Stimulated activated CD4-positive, alpha-beta T cell treated with anti-CD3 and anti-CD28 coated beads, Interleukin-1b, Interleukin-23, amount 100 ng/mL, for 1 hour (primary cell): ENCODE measurements at places on chromosomes 12 and 14.

- DNase-seq = no peak
These were observed 11.7 kb upstream of the PRB4 start for GRCh38 chr12:11321980-11322379.

DNA sequence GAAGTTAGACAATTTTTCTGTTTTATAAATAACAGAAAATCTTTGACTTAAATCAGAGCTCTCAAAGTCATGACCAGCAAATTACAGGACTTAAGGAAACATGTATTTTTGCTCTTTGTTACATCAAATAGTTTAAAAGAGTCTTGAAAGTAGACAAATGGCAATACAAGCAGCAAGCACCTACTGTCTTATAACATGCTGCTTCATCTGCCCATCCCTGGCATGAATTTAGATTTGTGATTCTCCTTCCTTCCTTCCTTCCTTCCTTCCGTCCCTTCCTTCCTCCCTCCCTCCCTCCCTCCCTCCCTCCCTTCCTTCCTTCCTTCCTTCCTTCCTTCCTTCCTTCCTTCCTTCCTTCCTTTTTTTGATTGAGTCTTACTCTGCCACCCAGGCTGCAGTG lies 715.6 kb upstream of the FLRT2 start:
- no peak for DNase-seq

DNA sequence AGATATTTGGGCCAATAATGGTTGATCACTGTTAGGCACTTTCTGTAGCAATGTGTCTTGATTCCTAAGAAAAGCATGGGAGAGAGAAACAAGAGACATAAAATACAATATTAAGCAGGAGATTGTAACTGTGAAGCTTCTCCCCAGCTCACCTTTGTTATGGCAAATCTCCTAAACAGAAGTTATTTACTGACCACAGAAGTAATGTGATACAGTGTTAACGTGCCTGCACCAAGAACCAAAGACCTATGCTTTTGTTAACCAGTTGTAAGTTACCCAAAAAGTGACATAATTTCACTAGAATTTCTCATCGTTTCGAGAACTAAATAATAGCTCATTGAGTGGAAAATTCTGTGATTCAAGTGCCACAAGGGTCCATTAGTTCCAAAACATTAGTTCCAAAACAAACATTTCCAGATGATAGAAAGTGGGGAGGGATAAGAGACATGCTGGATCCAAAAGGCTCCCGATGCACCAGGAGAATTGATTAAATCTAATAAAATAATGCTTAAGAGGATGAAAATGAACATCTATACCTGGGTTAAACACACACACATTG lies 14.3 kb downstream of the RERG start:
- DNase-seq = no peak

DNA sequence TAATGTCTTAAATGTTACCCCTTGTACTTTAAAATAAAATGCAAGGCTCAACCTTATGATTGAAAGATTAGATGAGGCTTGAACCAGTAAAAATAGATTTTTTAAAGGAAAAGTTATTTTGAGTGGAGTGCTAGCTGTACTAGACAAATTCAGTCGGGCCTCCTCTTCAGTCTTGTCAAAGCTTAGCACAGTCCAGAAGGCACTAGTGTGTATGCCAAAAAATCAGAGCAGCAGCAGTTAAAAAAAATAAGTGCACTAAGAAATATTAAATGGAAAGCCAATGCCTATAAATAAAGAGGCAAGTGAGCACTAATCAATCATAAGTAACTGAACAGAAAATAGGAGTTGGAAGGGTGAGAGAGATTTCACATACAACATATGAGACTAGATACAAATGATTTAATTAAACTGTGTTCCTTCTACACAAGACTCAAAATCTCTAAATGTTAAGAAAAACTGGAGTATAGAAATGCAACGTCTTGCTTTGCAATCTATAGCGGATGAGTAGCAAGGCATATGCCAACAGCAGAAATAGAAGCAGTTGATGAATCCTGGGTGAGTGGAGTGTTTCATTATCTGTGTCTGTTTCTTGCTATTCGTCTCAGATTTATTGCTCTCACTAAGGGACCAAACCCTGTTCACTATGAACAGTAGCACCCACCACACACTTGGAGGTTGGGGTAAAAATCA lies 172.1 kb downstream of the ETNK1 start:
- DNase-seq = no peak

DNA sequence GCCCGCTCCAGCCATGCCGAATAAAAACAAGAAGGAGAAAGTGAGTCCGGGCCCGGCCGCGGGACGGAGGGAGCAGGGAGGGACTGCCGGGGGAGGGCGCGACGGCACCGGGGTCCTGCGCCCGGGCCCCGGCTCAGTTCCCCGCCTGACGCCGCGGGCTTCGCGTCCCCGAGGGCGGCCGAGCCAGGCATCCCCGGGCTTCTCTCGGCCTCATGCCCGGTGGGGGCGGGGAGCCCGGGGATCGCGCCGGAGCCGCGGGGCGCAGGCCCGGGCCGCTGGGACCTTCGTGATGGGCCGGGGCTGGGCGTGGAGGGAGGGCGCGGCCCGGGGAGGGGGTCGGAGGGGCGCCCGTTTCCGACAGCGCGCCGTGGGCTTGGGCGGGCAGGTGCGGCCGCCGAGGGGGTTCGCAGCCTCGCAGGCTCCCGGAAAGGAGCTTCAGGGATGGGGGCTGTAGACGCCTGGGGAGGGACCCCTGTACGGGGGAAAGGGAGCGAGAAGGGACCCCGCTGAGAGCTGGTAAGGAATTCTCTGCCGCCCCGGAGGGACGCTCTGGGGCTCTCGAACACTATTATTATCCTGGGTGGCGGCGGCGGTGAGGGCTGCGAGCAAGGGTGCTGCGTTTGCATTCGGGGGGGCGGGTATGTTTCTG lies 496 bp downstream of the PPP2R5C start:
- DNase-seq = no peak

DNA sequence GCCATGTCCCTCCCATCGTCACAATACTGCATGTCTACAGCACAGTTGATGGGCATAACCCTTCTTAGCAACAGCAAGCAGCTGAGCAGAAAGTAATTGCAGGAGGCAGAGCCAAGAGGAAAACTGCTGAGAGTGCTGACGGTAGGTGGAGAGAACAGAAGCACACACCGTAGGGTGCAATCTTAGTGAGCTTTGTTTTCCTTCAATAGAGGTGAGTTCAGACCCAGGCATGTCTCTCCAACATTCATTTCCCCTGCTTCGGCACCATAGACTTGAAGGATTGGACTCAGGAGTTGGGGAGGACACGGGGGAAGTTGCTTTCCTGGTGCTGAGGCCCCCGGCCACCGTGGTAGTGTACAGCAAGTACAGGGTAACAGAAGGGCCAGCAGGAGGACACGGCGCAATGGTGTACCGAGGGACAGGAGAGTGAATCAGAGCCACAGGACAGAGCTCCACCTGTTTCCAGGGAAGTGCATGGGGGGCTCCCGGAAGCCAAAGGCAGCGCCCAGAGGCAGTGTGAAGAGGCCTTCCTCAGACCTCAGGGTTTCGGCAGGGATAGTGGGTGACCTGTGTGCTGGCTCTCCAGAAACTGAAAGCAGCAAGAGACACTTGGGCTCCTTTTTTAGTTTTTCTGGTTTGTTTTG lies 36.3 kb upstream of the SINHCAF start:
- no peak for DNase-seq

DNA sequence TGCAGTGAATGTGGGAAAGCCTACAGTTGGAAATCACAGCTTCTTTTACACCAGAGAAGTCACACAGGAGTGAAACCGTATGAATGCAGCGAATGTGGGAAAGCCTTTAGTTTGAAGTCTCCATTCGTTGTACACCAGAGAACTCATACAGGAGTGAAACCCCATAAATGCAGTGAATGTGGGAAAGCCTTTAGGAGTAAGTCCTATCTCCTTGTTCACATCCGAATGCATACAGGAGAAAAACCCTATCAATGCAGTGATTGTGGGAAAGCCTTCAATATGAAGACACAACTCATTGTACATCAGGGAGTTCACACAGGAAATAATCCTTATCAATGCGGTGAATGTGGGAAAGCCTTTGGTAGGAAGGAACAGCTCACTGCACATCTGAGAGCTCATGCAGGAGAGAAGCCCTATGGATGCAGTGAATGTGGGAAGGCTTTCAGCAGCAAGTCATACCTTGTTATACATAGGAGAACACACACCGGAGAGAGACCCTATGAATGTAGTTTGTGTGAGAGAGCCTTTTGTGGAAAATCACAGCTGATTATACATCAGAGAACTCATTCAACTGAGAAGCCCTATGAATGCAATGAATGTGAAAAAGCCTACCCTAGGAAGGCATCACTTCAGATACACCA lies 24.6 kb downstream of the ZNF26 start:
- DNase-seq = no peak
